ENCODE measurements at places on chromosomes 5 and 9.

- H3K4me3 ChIP-seq = no peak overlapping the region
- DNase-seq = no peak
- H3K27me3 ChIP-seq = no peaks in the 10 kb centered on the region
- peaks cover under 1% of the 10 kb centered on the region for H3K4me1 ChIP-seq
- no peak overlapping the region for H3K27ac ChIP-seq
Observed at GRCh38 chr9:131799177-131799823, 59.4 kb upstream of the RAPGEF1 start.

- H3K36me3 ChIP-seq = no peaks in the 10 kb centered on the region
- H3K4me1 ChIP-seq = no peaks in the 10 kb centered on the region
- H3K27ac ChIP-seq = no peak overlapping the region
- DNase-seq = no peak
- no peaks in the 10 kb centered on the region for H3K27me3 ChIP-seq
Observed at GRCh38 chr9:71774920-71775319, 6.6 kb upstream of the CEMIP2 start.

DNA sequence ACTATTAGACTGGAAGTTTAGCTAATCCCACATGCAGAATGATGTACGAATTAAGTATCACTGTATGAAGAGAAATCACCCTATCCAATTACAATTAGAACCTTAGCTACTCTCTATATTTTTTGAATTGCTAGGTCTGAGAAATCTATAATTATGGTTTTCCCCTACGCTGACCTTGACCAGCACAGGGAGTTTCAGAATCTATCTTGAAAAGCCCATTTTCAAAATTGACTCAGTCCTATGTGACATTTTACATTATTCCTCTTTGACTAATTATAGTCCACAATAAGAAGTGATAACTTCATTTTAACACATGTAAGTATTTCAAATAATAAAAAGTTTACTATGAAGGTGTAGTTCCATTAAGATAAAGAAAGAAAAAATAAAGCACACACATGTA, 21.5 kb downstream of the NUDT12 start:
- no peaks in the 10 kb centered on the region for H3K27me3 ChIP-seq
- H3K4me1 ChIP-seq = no peaks in the 10 kb centered on the region
- no peak overlapping the region for H3K4me3 ChIP-seq
- no peak overlapping the region for H3K27ac ChIP-seq
- no peak for DNase-seq
- H3K36me3 ChIP-seq = no peaks in the 10 kb centered on the region

- no peaks in the 10 kb centered on the region for H3K27me3 ChIP-seq
- no peak for DNase-seq
- H3K4me3 ChIP-seq = no peak overlapping the region
Observed at GRCh38 chr9:121395558-121395957, 25.5 kb upstream of the STOM start.

DNA sequence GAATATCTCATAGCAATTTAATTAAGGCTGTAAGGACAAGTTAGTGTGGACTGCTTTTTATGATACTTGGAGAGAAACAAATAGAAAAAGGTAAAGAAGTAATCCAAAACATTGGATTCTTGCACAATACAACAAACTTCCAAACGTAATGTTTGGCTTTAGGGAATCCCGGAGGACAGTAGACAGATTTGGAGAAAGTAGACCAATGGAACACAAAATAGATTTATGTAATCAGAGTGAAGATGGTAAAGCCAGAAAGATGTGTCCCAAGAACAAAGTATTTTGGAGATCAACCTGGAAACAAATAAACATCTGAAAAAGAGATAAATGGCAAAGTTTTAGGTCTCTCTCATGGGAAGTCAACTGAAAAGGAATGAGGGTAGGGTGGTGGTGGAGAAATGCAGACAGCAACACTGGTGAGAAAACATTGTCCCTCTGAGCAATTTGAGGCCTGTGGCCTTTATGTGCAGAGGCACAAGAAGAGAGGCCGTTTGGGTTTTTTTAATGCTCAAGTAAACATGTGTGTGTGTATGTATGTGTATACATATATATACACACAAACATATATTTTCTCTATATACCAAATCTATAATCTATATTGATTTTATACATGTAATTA, 620.6 kb downstream of the PDE4D start:
- no peak overlapping the region for H3K4me3 ChIP-seq
- no peaks in the 10 kb centered on the region for H3K4me1 ChIP-seq
- no peak for DNase-seq

DNA sequence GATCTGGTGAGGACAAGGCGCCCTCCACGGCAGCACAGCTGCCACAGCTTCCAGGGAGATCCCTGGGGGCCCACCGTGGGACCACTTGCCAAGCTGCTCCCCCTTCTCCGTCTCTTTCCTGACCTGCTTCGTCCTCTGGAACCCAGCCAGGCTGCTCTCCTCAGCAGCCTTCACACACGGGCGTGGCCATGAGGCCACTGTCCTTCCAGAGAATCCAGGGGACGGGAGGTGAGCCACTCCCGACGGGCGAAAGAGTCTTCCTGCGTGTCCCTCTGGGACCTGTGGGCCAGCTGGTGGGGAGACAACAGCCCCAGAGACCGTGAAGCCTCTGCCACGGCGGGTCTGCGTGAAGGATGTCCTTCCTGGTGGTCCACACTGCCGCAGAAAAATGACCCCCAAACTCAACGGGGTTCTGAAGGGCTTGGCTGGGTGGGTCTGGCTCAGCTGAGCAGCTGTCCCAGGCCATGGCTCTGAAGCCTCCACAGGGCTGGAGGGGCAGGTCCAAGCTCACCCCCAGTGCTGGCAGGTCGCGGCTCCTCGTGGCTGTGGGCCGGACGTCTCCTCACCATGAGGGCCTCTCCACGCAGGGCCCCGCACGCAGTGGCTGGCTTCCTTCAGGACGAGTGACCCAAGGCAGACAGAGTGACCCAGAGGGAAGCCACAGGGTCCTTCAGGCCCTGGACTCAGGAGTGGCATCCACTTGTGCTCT, 47.4 kb upstream of the NKD2 start:
- H3K27me3 ChIP-seq = no peaks in the 10 kb centered on the region
- no peaks in the 10 kb centered on the region for H3K36me3 ChIP-seq
- no peaks in the 10 kb centered on the region for H3K4me1 ChIP-seq
- H3K27ac ChIP-seq = no peak overlapping the region
- DNase-seq = no peak
- H3K4me3 ChIP-seq = no peak overlapping the region

DNA sequence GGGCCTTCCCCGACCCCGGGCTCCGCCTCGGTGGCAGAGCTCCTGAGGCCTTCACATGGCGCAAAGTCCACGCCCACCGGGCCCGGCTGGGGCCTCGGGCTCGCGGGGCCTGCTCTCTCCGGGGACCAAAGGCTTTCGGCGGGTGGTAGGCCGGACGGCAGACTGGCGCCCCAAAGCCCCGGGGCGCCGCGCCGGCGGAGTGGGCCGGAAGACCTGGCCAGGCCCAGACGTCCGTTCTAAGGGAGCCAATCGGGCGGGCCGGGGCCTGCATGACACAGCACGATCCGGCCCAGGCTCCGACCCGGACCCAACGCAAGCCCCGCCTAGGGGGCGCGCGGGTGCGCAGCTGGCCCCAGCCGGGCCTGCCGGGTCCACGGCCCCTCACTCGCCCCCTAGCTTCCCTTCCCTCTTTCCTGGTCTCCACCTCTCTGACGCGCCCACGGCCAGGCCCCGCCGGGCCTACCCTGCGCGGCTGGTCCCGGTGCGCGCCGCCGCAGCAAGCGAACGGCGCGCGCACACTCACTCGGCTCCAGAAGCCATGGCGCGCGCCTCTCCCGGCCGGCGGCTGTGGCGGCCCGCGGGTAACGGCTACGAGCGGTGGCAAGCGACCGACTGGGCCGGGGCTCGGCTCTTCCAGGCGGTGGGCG, 488 bp downstream of the VCP start:
- H3K36me3 ChIP-seq = peaks cover 13% of the 10 kb centered on the region
- DNase-seq = peak; percentile 47
- no peak overlapping the region for H3K27ac ChIP-seq

DNA sequence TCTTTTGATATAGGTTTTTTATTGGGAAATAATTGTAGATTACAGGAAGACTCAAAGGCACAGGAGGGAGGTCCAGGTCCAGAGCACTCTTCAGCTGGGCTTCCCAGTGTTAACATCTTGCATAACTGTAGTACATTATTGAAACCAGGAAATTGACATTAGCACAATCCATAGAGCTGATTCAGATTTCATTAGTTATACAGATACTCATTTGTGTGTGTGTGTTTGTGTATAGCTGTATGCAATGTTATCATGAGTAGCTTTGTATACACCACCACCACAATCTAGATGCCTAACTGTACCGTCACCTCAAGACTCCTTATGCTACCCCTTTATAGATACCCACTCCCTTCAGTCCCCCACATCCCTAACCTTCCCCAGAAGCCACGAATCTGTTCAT, 47.9 kb downstream of the SLC36A1 start:
- H3K4me3 ChIP-seq = no peak overlapping the region
- H3K27ac ChIP-seq = no peak overlapping the region
- H3K27me3 ChIP-seq = no peaks in the 10 kb centered on the region
- DNase-seq = no peak
- peaks cover 3% of the 10 kb centered on the region for H3K4me1 ChIP-seq

GRCh38 chr5:137834498-137835049, 33.1 kb upstream of the MYOT start:
- H3K27me3 ChIP-seq = no peaks in the 10 kb centered on the region
- H3K4me3 ChIP-seq = no peak overlapping the region
- no peak overlapping the region for H3K27ac ChIP-seq
- H3K4me1 ChIP-seq = peaks cover 1% of the 10 kb centered on the region
- no peak for DNase-seq

DNA sequence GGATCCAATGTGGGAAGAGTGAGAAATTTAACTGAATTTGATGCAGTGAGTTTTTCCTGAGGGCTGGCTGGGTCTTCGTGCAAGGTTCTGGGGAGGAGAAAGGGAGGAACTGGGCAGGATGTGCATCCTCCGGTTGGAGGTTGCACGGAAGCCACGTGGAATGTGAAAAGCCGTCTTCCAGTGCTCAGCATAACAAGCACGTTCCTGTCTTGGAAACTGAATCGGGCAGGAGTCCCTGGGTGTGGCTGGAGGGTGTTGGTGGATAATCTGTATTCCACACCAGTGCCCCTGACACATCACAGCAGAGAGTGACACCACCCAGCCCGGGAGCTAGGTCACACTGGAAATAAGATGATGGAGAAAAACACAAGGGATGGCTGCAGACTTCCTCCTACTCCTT, 154.3 kb downstream of the C5orf15 start:
- H3K4me1 ChIP-seq = no peaks in the 10 kb centered on the region
- H3K4me3 ChIP-seq = no peak overlapping the region
- no peaks in the 10 kb centered on the region for H3K27me3 ChIP-seq
- no peak for DNase-seq
- no peak overlapping the region for H3K27ac ChIP-seq

GRCh38 chr9:91085517-91086291, 276.0 kb downstream of the AUH start:
- DNase-seq = no peak
- H3K36me3 ChIP-seq = no peaks in the 10 kb centered on the region
- H3K27me3 ChIP-seq = no peaks in the 10 kb centered on the region
- H3K4me3 ChIP-seq = no peak overlapping the region

DNA sequence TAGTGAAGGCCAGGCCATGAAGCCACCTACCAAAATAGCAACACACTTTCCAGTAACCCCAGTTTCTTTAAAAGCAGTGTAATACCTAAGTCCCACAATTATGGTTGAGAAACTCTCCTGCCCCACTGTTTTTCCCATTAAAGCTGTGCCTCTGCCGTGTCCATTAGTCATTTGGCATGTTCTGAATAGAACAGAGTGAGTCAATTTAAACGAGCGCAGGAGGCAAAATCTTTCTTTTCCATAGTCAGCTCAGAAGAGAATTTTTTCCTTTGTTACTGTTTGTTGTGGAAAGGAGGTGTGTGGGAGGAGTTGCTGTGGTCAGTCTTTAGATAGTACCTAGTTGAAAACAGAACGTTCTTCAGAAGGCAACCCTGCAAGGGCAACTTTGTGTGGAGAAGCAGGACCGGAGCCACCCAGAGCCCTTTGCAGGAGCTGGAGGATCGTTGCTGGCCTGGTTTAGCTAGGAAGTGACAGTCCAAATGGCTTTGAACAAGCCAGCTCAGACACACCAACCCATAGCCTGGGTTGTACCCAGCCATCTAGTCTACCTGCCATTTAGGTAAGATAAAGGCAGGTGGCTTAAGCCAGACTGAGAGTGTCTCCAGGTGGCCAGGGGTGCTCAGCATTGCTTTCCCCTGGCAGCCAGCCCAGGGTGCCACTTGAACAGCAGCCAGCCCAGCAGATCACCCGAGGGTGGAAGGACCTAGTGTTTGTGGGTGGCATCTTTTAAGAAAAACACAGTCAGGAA, 30.4 kb downstream of the GADD45G start:
- DNase-seq = no peak
- H3K4me3 ChIP-seq = no peak overlapping the region
- H3K27me3 ChIP-seq = no peaks in the 10 kb centered on the region
- no peak overlapping the region for H3K27ac ChIP-seq
- H3K36me3 ChIP-seq = no peaks in the 10 kb centered on the region

DNA sequence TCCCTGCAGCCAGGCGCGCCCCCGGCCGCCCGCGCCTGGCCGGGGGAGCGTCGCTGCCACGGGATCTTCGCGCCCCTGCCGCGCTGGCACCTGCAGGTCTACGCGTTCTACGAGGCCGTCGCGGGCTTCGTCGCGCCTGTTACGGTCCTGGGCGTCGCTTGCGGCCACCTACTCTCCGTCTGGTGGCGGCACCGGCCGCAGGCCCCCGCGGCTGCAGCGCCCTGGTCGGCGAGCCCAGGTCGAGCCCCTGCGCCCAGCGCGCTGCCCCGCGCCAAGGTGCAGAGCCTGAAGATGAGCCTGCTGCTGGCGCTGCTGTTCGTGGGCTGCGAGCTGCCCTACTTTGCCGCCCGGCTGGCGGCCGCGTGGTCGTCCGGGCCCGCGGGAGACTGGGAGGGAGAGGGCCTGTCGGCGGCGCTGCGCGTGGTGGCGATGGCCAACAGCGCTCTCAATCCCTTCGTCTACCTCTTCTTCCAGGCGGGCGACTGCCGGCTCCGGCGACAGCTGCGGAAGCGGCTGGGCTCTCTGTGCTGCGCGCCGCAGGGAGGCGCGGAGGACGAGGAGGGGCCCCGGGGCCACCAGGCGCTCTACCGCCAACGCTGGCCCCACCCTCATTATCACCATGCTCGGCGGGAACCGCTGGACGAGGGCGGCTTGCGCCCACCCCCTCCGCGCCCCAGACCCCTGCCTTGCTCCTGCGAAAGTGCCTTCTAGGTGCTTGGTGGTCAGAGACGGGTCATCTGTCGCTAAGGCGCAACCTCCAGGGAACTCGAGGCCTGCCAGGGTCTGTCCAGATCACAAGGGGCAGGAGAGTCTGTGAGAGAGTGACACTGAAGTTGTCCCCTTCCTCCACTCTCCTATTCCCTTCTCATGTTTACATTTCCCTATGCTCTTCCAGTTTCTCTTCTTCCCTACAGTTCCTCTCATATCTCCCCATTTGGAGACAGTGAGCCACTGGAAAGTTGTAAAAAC, 1.3 kb downstream of the GPR150 start:
- DNase-seq = no peak
- no peaks in the 10 kb centered on the region for H3K36me3 ChIP-seq
- peak overlapping the region; percentile 55 for H3K4me3 ChIP-seq
- peaks cover 24% of the 10 kb centered on the region for H3K27me3 ChIP-seq

- peaks cover 2% of the 10 kb centered on the region for H3K4me1 ChIP-seq
- H3K27ac ChIP-seq = no peak overlapping the region
- H3K36me3 ChIP-seq = no peaks in the 10 kb centered on the region
- no peak for DNase-seq
Observed at GRCh38 chr9:131379056-131379455, 14.8 kb upstream of the PRRC2B start.
